ENCODE measurements at places on chromosomes 5 and 9.
A peak's percentile ranks its signal among the peaks of the same experiment; 100 is the strongest.

- DNase-seq = no peak
- no peak overlapping the region for H3K27ac ChIP-seq
- H3K4me1 ChIP-seq = no peaks in the 10 kb centered on the region
- H3K36me3 ChIP-seq = no peaks in the 10 kb centered on the region
Measured at GRCh38 chr9:90975781-90976538, 174.3 kb downstream of the SYK start.

DNA sequence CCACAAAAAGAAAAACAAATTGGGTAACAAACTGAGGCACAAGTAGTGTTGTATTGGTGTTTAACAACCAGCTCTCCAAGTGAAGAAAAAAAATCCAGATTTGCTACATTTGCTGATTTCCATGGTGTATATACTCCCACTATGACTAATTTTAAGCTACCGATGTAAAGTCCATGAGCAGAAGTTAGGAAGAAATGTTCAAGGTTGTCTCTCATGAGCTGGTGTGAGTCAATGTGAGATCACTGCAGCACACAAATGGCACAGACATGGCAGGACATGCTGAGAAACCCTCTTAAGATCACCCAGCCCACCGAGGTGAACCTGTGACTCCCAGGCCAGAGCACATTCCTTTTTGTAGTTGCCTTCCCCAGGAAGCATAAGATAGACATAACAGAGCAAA lies 36.2 kb downstream of the SLC44A1 start:
- H3K36me3 ChIP-seq = no peaks in the 10 kb centered on the region
- no peaks in the 10 kb centered on the region for H3K4me1 ChIP-seq

DNA sequence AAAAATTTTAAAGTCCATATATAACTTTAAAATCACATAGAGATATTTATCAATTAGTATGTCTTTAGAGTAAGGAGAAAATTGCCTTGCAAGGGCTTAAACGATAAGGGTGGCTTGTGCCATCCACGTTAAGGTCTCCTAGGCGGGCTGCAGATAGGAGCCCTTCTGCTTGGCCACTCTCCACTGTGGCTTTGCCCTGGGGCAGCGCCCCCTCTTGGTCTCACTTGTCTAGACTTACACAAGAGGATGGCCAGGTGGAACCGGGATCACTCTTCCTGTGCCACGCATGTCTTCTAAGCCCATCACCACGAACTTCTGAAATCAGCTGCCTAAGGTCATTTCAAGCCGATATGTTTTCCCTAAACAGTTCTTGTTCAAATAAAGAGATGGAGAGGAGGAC lies 2.9 kb downstream of the FPGS start:
- H3K4me1 ChIP-seq = peaks cover 28% of the 10 kb centered on the region
- DNase-seq = peak; percentile 50
- H3K4me3 ChIP-seq = no peak overlapping the region
- no peak overlapping the region for H3K27ac ChIP-seq

GRCh38 chr9:5186416-5187169 lies 1.2 kb upstream of the INSL6 start:
- no peaks in the 10 kb centered on the region for H3K27me3 ChIP-seq
- no peak overlapping the region for H3K27ac ChIP-seq
- peak; percentile 60 for DNase-seq

DNA sequence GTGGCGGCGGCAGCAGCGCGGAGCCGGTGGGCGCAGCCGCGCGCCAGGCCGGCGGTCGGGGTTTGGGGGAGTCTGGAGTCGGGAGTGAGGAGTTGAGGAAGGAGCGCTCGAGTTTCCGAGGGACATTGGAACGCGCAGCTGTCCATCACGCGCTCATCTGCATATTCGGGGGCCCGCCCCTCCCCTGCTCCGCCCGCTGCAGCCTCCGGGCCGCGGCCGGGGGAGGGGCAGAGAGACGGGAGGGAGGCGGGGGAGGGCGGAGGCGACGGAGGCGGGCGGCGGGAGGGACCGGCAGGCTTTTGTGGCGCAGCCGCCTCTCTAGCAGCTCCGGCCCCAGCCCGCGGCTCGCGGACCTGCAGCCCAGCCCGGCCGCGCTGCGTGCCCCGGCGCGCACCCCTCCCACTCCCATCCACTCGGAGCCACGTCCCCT lies at the start of gene IRX2:
IRX2 (minus strand) TSS at position 86 of the 430 bp plus-strand sequence. CDS start 264 bp downstream, outside the sequence.
- no peaks in the 10 kb centered on the region for H3K36me3 ChIP-seq
- peaks cover 72% of the 10 kb centered on the region for H3K27me3 ChIP-seq
- H3K4me3 ChIP-seq = no peak within 1 kb of the TSS

DNA sequence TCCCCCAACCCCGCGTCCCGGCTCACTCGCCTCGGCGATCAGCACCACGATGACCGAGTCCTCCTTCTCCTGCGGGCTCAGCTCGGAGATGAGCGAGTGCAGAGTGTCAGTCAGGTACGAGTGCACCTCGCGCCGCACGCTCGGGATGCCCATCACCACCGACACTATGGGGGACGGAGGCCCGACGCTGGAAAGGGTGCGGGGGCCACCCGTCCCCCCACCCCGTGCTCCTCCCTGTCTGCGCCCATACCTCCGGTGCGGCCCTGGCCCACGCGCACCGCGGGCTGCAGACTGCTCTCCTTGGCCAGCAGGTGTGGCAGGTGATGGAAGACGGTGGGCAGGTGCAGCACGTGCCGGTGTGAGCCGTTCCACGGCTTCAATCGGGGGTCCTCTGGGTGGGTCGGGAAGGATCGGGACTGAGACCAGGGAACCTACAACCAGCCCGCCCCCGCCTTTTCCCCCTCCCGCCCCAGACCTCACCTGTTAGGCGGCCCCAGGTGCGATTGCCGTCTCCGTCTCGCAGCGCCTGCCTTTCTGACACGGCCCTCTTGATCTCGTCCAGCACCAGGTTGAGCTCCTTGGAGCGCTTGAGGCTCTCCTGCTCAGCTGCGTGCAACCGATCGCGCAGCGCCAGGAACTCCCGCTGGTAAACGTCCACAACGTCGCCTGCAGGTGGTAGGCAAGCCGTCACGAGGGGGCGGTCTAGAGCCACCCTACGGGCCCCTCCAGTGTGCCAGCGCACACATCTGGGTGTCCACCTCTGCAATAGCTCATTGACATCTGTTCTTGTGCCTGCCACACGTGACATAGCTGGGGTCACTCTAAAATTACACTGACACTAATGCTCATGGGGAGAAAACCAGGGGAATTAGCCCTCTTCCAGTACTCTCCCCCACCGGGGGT lies 5.1 kb downstream of the MGAT4B start:
- peak; percentile 89 for DNase-seq
- H3K36me3 ChIP-seq = peaks cover 28% of the 10 kb centered on the region
- no peak overlapping the region for H3K27ac ChIP-seq
- H3K4me3 ChIP-seq = no peak overlapping the region
- no peaks in the 10 kb centered on the region for H3K27me3 ChIP-seq

- no peaks in the 10 kb centered on the region for H3K36me3 ChIP-seq
- no peaks in the 10 kb centered on the region for H3K4me1 ChIP-seq
- no peak for DNase-seq
- H3K4me3 ChIP-seq = no peak overlapping the region
- no peak overlapping the region for H3K27ac ChIP-seq
Measured at GRCh38 chr5:122390154-122390553, 78.1 kb downstream of the SNCAIP start.

- no peak for DNase-seq
- H3K36me3 ChIP-seq = no peaks in the 10 kb centered on the region
- H3K4me1 ChIP-seq = no peaks in the 10 kb centered on the region
- no peak overlapping the region for H3K27ac ChIP-seq
- no peaks in the 10 kb centered on the region for H3K27me3 ChIP-seq
Measured at GRCh38 chr5:69006030-69006429, 87.8 kb upstream of the SLC30A5 start.

- H3K4me1 ChIP-seq = no peaks in the 10 kb centered on the region
- no peak overlapping the region for H3K27ac ChIP-seq
- no peaks in the 10 kb centered on the region for H3K36me3 ChIP-seq
- no peak for DNase-seq
Measured at GRCh38 chr9:127095411-127095810, 27.0 kb downstream of the ANGPTL2 start.

- no peak overlapping the region for H3K27ac ChIP-seq
- no peaks in the 10 kb centered on the region for H3K27me3 ChIP-seq
- no peaks in the 10 kb centered on the region for H3K36me3 ChIP-seq
Measured at GRCh38 chr9:86246752-86247161, 12.7 kb downstream of the C9orf153 start.

DNA sequence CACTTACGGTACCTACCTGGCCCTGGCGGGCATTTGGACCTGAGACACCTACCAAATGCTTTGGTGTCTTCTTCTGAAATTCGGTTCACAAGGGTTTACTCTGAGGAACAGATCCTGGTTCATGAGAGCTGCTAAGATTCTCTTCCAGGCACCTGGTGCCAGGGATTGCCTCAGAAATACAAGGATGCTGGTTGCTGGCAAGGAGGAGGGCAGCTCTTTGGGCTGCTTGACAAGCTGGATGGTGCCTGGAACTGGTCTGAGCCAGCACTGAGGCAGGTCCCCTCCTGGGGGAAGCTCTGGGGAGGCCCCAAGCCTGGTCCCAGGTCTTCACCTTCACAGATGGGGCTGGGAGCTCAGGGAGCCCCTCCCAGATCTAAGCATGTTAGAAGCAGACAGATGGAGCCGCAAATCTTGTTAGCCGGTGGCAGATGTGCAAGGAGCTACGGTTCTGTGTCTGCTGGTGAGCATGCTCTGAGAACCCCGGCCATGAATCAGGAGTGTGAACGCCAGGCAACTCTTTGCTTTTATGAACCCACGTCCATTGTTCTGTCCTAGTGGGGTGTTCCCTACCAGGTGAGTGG lies 16.3 kb downstream of the FABP6 start:
- no peak overlapping the region for H3K4me3 ChIP-seq
- no peak for DNase-seq
- H3K27me3 ChIP-seq = no peaks in the 10 kb centered on the region
- no peaks in the 10 kb centered on the region for H3K4me1 ChIP-seq
- H3K36me3 ChIP-seq = no peaks in the 10 kb centered on the region
- no peak overlapping the region for H3K27ac ChIP-seq

GRCh38 chr9:130770679-130771442 lies 64.2 kb upstream of the ABL1 start:
- H3K4me3 ChIP-seq = no peak overlapping the region
- H3K4me1 ChIP-seq = peaks cover 8% of the 10 kb centered on the region
- no peaks in the 10 kb centered on the region for H3K36me3 ChIP-seq
- DNase-seq = no peak
- H3K27me3 ChIP-seq = no peaks in the 10 kb centered on the region

- H3K4me1 ChIP-seq = no peaks in the 10 kb centered on the region
- no peak overlapping the region for H3K27ac ChIP-seq
- H3K36me3 ChIP-seq = no peaks in the 10 kb centered on the region
- no peaks in the 10 kb centered on the region for H3K27me3 ChIP-seq
- DNase-seq = no peak
- no peak overlapping the region for H3K4me3 ChIP-seq
Measured at GRCh38 chr5:143677403-143677802, 134.6 kb upstream of the HMHB1 start.

DNA sequence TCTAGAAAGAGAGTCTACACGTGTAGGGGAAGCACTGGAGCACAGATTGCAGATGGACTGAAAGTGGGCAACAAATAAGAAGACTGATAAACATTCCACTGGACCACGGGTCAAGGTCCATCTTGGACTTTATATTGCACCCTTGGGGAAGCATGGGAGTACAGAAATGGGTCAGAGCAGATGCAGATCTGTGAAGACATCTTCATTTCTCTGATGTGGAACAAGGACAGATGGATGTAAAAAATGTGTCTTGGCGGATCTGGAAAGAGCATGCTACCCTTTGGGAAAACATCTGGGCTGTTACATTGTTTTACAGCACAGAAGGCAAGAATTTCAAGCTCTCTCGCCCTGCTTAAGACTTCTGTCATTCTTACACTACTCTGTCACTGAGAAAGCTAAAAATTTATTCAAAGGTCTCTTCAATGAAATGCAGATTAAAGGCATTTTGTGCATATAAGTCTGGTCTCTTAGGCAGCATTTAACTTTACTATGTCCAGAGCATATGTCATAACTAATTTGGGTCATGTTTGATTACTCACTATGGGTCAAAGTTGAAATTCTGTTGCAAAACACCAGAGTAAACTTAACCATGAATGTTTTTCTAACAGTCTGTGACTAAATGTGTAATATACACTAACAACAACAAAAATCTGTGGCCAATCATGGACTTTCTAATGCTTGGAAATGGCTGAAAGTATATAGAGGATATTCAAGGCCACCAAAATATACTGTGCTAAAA lies 756.4 kb upstream of the DMAC1 start:
- DNase-seq = no peak
- no peaks in the 10 kb centered on the region for H3K27me3 ChIP-seq
- no peaks in the 10 kb centered on the region for H3K4me1 ChIP-seq

DNA sequence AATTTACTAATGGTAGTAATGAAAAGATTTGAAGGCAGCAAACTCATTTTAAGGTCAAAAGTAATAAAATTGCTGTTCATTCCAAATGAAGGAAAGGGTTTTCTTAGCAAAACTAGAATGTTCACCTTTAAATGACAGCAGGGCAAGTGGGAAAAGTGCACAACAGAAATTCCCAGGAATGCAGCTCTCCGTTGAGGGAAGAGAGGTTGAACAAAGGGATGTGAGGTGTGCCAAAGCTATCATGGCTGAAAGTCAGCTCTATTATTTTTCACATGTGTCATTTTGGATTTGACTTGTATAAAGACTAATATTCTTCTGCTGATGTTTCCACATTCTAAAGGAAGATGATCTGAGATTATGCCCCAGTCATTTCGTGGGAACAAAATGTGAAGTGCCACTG lies 51.6 kb downstream of the TEK start:
- DNase-seq = no peak
- no peaks in the 10 kb centered on the region for H3K27me3 ChIP-seq

- H3K4me3 ChIP-seq = no peak overlapping the region
- peaks cover 11% of the 10 kb centered on the region for H3K36me3 ChIP-seq
- H3K27me3 ChIP-seq = no peaks in the 10 kb centered on the region
- no peak overlapping the region for H3K27ac ChIP-seq
- H3K4me1 ChIP-seq = no peaks in the 10 kb centered on the region
Measured at GRCh38 chr5:62592558-62592957, 13.9 kb downstream of the LRRC70 start.

DNA sequence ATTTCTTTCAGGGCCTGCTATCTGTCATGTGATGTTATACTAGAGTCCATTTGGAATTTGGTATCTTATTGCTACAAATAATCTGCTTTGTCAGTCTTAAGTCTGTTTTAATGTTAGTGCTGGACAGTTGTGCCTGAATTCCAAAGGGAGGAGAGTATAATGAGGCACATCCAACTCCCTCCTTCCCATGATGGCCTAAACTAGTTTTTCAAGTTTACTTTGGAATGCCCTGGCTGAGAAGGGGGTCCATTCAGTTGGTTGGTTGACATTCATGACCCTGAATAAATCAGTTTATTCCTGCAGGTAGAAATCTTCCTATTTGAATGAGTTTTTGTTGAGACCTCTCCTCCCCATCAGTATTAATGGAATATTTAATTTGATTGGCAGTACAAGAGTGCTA lies 9.4 kb upstream of the LRRTM2 start:
- no peak overlapping the region for H3K27ac ChIP-seq
- H3K4me3 ChIP-seq = no peak overlapping the region
- no peaks in the 10 kb centered on the region for H3K27me3 ChIP-seq
- DNase-seq = no peak
- H3K36me3 ChIP-seq = peaks cover 4% of the 10 kb centered on the region

DNA sequence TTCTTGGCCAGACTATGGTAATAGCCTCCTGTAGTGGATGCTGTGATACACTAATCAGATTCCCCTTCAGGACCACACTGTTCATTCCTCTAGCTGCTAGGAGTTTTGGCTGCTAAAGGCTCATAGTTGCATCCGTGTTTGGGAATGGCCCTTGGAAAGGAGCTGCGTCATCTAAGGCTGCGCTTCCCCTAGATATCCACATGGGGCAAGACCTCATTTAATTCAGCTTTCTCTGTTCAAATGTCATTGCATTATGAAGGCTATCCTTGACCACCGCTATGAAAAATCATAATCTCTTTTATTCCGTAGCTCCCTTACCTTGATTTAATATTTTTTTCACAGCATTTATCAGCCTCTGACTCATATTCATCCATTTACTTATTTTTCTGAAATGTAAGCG lies 258.3 kb upstream of the NR4A3 start:
- DNase-seq = no peak
